T-helper 2 cell (primary cell): ENCODE measurements at places on chromosomes 13 and 19.
A peak's percentile ranks its signal among the peaks of the same experiment; 100 is the strongest.

DNA sequence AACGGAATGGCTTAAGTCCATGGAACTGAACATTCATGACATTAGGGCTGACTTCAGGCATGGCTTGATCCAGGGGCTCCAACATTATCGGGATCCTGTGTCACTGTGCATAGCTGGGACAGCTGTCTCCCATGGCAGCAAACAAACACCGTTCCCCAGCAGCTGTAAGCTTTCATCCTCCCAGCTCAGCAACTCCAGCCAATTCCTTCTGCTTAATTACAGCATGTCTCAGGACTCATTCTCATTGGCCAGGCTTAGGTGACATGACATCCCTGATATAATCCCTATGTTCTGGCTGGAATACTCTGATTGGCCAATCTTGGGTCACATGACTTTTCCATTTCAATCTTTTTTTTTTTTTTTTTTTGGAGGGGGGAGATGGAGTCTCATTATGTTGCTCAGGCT, 10.9 kb upstream of the TLE5 start:
- no peak for DNase-seq

DNA sequence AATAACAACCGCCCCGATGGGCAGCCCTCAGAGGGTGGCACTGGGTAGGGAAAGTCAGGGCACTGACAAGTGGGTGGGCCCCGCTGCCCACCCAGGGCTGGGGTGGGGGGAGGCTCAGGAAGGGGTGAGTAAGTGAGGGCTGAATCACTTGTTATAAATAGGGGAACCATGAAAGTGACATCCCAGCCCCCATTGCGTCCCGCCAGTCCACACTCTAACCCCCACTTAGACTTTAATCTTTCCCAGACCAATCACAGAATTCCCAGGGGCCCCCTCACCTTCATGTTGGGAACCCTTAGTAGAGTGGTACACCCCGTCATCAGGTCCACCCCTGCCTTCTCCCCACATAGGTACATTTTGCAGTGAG, 37.0 kb upstream of the NANOS3 start:
- no peak for DNase-seq

- no peak for DNase-seq
These were observed 30.4 kb downstream of the ZNF536 start for GRCh38 chr19:30402436-30403202.

- no peak for DNase-seq
These were observed 10.3 kb upstream of the FUT5 start for GRCh38 chr19:5880604-5881078.

DNA sequence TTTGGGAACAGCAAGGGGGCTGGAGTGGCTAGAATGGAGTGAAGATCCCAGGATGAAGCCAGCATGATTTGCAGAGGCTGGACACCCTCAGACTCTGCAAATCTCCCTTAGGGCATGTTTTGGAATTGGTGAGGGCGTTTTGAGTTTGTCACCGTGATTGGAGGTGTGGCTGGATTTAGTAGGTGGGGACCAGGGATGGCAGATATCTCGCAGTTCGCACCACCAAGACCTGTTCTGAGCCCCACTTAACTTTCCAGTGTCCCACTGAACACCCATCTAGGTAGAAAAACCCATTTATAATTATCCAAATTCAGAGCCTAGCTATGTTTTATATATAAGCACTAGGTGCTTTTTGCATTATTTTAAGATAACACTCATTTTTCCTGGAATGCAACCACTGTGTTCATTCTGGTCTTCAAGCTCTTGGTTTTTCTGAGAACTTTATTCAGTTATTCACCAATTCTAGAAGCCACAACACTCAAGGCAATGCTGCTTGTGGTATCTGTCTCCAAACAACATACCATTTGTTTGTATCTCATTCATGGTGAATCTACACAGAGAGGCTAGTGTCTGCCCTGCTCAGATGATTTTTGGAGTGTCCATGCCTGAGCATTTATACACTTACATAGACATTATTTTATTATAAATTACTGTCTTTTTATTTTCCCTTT, 3.0 kb upstream of the NANOS2 start:
- no peak for DNase-seq

DNA sequence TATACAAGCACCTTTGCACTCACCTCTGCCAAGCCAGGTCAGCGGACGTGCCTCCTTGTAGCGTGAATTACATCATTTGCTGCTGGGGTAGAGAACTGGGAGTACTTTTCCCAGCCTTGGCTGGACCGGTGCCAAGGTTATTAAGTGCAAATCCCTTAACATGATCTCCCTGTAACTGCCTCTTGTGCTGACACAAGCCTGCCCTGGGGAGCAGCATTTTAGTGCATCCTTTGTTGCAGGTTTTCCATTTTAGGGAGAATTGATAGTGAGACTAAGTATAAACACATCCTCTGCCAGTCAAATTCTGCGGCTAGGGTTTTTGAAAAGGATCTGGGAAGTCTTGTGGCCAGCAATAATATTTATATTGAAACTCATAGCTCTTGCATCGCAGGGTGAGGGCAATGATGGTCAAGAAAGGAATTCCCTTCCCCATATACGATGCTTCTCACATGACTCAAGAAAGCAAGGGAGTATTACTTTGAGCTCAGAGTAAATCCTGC, 32.7 kb upstream of the DCLK1 start:
- no peak for DNase-seq

- DNase-seq = no peak
These were observed 153.1 kb downstream of the RGCC start for GRCh38 chr13:41610404-41610803.

- no peak for DNase-seq
These were observed 589.3 kb upstream of the ARGLU1 start for GRCh38 chr13:107157271-107157670.

DNA sequence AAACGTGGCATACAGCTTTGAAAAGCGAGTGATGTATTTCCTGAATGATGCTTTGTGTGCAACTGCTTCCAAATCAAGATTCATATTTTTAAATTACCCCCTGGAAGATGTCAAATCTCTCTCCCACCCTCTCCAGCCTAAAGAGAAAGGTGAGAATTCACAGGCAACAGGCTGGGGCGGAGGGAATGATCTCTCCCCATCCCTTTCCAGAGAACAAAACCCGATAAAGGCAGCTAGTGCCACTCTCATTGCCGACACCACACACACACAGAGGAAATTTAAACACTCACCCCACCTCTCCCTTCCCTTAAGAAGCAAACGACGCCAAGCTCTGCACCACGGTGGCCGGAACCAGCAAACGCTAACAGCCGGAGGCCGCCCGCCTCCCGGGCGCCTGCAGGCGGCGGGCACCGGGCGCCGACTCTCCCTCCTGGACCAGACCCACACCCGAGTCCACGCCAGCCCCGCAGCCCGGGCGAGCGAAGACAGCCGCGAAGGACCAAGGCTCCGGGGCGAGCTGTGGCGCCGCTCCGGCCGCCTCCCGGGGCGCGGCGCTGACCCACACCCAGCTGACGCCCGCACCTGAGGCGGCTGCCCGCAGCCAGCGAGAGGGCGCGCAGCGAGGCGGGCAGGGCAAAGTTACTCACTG, 477 bp downstream of the LNX2 start:
- DNase-seq = no peak

- peak; percentile 50 for DNase-seq
These were observed at the start of gene TMEM59L for GRCh38 chr19:18612772-18613588. Gene TMEM59L (plus strand): TSS chr19:18612870. CDS start chr19:18612959, 89 bp downstream.

- no peak for DNase-seq
These were observed 49.6 kb downstream of the MYO9B start for GRCh38 chr19:17125062-17125727.

DNA sequence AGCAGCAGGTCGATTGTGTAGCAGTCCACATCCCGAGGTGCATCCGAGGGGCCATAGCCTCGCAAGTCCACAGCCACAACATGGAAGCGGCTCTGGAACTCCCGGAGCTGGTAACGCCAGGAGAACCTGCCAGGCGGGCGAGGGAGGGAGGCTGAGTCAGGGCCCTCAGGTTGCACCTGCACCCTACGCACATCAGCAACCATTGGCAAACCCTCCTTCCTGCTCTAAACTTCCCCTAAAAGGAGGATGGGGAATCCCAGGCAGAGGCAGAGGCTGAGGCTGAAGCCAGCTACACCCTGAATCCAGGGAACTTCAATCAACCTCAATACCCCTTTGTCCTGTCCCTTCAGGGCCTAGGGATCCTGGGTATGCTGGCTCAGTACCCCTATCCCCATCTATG, 977 bp downstream of the EPHX3 start:
- no peak for DNase-seq

DNA sequence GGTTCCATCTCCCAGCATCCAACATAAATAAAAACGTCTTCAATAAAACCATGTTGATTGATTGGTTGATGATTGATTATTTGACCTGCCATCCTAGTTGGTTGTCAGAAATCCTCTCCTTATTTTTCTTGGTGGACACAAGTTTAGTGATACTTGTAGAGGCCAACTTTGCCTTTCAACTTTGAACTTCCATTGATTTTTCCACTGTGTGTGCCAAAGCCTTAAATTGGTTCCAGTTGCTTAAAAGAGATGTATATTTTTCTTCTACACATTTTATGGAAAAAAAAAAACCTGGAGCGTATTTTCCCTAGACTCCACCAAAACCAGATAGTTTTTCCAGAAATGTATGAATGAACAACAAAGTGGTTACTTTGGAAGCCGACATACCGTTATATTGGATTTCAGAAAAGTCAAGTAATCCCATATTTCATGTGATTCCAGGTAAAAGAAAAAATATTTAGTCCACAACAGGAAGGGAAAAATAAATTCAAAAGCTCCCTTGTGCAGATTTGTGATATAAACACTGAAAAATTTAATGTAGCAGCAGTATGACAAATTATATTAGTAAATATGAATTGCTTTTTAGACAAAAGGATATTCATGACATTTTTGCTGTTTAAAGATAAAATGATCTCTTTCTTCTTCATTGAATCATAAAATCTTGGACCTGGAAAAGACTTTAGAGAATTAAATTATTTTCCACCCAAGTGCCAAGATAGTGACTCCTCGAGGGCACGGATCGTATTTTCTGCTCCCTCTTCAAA, 85.2 kb downstream of the MBNL2 start:
- no peak for DNase-seq

DNA sequence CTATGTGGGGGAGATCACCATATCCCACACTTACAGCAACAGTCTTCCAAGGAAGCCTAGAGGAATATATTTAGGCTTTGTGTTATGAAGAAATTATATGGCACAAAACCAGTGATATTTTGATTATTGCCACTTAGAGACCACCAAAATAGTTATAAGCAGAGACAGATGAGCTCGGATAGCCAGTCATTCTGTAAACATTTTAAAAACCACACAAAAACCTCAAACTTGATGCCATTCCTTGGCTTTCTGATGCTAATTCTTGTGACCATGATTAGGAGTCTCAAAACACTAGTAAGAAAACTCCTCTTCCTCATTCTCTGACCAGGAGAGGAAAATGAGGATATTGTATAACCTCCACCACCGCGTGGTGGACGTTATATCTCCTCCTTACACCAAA, 496.4 kb downstream of the FOXO1 start:
- no peak for DNase-seq

- DNase-seq = no peak
These were observed 7.1 kb upstream of the HSH2D start for GRCh38 chr19:16136185-16136999.

DNA sequence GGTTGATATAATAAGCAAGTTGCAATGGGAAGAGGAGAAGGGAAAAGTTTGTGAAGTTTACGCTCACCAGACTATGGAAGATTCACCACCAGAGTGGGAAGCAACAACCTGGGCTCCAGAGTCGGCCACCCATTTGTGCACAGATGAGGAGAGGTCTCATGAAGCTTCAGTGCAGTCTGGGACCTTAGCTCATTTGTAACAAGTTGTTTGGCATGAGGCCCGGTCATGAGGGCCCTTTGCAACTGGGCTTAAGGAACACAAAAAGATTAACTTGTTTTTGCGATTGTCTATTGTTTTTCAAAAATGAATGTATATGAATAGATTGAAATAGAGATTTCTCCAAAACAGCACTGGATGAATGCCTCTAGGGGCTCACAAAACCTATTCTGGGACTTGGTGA, 94.2 kb downstream of the ZNF737 start:
- no peak for DNase-seq

GRCh38 chr19:14614099-14614412, 31.2 kb downstream of the CLEC17A start:
- no peak for DNase-seq

DNA sequence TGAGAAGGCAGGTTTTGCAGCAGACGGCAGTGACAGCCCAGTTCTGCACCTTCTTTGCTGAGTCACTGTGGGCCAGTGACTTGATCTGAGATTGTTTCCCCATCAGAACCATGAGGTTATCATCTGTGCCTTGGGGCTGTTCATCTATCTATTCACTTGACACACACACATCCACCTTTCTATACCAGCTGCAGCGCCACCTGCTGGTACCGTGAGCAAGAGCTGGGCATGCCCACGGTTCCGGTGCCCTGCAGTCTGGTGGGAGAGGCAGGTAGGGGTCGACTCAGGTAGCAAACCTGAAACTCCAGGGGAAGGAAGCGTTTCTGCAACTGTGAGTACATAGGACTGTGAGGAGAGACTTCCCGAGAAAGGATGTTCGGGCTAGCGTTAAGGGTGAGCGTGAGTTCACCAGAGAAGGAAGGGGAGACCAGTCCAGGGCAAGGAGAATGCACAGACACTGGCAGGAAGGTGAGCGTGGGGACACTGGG, 7.5 kb upstream of the LIN7B start:
- DNase-seq = no peak

DNA sequence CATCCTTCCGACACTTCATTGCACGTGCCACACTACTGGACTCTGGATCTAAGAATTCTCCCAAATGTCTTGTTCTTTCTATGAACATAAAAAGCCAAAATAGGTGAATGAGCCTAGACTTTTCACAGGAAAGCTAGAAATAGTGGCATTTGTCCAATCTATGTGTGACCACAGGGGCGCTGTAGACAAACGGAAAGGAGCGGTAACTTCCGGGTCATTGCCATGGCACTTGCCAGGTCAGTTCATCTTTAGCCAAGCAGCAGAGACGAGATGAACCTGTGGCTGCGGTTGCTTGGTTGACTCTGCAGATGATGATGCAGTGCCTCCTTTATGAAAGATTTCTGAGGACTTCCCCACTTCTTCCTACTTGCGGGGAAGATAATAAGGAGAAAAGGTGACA, 65.6 kb downstream of the ADGRE1 start:
- DNase-seq = no peak

DNA sequence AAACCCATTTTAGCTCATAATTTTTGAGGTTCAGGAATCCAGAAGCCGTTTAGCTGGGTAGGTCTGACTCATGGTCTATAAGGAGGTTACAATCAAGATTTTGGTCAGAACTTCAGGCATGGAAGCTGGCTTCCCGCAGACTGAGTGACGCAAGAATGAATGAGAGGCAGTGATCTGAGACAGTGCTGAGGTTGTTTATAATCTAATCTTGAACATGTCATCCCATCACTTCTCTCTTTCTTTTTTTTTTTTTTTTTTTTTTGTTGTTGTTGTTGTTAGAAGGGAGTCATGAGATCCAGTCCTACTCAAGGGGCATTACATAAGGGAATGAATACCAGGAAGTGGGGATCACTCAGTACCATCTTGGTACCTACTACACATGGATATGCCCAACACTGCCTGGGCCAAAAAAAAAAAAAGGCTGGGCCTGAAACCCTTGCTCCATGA, 217.4 kb downstream of the DLEU7 start:
- no peak for DNase-seq

DNA sequence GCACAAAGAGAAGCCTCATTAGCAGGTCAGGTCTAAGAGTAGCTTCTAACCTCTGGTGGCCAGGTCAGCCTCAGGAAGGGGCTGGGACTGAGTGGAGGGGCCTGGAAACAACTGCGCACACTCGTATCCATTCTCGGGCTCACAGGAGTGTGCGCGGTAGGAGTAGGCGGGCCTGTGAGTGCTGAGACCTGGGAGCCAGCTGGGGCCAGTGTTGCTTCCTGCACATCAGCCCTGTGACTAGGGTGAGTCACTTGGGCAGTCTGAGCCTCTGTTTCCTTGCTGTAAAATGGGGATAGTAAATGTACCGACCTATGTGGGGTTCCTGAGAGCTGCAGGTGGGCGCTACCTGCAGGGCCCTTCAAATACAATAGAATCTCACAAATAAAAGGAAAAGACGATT, 26.9 kb downstream of the SIN3B start:
- no peak for DNase-seq
